ENCODE measurements at places on chromosomes 7 and 10. TPM values are rescaled to one million over a fixed set of nuclear protein-coding genes. Genes with fewer than 3 reads are reported as not detected.

Gene HBP1
- 149 TPM for total RNA-seq

Gene OR2A5
- not detected for total RNA-seq

Gene ECD
- 25.8 TPM for total RNA-seq

Gene PRSS1
- not detected for total RNA-seq

Data from skin of body (tissue), 3 donors.